Left renal pelvis (tissue), 4 donors: ENCODE measurements at places on chromosomes 6 and 20. TPM values are rescaled to one million over a fixed set of nuclear protein-coding genes. Genes with fewer than 3 reads are reported as not detected.
A peak's percentile ranks its signal among the peaks of the same experiment; 100 is the strongest.

Gene SRXN1
- polyA plus RNA-seq = 12.0 TPM

Gene PBX2
- 169 TPM for polyA plus RNA-seq

Gene CST5
- polyA plus RNA-seq = 0.32 TPM

Gene PRICKLE4
- 5.2 TPM for polyA plus RNA-seq

- no peak for DNase-seq
These were observed 413.2 kb downstream of the CDH26 start for GRCh38 chr20:60371384-60371783.

DNA sequence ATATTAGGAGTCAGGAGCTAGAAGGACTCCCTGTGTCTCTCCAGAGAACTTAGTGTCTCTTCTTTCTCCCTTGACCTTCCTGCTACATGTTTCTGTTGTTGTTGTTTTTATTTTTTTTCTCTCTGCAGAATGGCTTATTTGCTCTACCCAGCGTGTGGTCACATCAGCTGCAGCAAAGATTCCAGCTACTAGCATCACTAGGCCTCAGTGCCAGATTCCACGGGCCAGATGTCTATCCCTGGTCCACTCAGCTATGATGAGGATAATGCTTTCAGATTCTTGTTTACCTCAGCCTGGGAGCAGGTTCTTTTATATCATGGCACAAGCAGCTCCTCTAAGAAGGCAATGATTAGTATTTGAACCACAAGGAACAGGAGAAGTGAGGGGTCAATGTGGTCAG, 110.0 kb downstream of the PLCB1 start:
- no peak for DNase-seq

- peak; percentile 39 for DNase-seq
These were observed 107.5 kb downstream of the SLC22A3 start for GRCh38 chr6:160455541-160456213.

- no peak for DNase-seq
These were observed 400.2 kb downstream of the HAO1 start for GRCh38 chr20:7540018-7540417.

DNA sequence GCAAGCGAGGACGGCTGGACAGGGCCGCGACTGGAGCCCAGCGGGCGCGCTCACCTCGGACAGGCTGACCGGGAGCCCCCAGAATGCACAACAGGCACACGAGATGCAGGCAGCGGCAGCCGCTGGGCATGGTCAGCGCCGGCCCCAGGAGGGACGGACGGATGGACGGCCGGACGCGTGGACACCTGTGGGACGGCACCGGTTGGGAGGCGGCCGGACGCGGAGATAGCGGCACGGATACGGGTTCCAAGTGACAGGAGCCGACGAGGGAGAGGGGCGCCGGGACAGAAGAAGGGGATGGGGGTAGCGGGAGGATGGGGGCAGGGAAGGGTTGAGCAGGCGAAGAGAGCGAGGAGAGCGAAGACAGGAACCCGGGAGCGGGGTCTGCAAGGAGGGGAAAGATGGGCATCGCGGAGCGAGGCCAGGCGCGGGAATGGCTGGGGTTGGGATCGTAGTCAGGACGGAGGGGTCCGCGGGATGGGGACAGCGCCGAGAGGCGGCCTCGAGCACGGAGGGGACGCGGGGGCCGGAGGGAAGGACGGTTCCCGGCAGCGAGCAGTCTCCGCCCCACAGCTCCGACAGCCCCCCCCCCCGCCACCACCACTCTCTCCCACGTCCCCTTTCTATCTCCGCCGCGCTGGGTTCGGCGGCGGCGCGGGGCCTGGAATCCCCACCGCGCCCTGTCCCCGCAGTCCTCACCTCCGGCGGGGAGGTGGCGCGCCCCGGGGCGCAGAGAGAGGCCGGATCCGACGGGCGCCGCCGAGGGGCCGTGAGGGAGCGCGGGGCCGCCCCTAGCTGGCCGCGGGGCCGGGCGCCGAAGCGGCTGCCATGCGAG, 435 bp downstream of the DLK2 start:
- peak; percentile 52 for DNase-seq

DNA sequence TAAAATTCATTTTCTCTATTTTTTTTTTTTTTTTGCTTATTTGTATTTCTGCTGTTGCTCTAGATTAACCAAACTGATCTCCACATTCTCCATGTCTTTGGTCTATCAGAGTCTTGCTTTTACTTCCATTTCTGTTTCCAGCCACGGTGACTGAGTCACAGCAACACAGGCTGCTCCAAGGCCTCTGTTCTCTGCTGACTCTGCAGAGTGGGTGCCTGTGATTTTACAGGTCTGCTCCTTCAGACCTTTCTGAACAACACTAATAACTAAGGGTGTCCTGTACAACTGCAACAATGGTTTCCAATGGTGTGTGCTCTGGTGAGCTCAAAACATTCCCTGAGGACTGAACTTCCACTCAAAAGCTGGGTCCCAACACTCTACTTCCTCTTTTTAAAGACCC, 102.3 kb upstream of the BMP2 start:
- DNase-seq = no peak

- peak; percentile 51 for DNase-seq
These were observed 744 bp downstream of the RAB23 start for GRCh38 chr6:57221191-57221935.

DNA sequence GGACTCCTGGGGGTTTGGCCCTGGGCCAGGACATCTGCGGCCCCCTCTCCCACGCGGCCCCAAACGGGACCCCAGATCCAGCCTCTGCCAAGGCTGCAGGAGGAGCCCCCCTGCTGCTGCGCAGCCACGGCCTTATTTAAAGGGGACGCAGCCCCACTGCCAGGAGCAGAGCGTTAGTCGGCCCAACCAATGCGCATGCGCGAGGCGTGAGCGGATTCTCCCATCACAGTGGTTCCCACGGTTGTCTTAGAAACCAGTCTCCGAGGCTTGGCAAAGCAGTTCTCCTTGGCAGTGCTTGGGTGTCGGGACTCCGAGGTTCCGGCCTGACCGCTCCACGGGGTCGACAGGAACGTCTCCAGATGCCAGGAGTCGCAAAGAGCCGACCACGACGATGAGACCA, 288.3 kb upstream of the ZNF337 start:
- DNase-seq = peak; percentile 36

- DNase-seq = no peak
These were observed 527 bp downstream of the TOMM34 start for GRCh38 chr20:44959638-44960102.

GRCh38 chr6:92109256-92109655, 1310.1 kb downstream of the EPHA7 start:
- DNase-seq = no peak

GRCh38 chr6:33373960-33374910, 17.4 kb upstream of the KIFC1 start:
- DNase-seq = no peak
